ENCODE measurements at places on chromosomes 4 and X. TPM values are rescaled to one million over a fixed set of nuclear protein-coding genes. Genes with fewer than 3 reads are reported as not detected.

DCAF12L2 gene
- total RNA-seq, result 0.64 TPM

SYNPO2 gene
- 22.9 TPM for total RNA-seq

RHOXF2 gene
- not detected for total RNA-seq

MAGED4B gene
- total RNA-seq, result 82.9 TPM

ZNF275 gene
- 11.9 TPM for total RNA-seq

Data from type B pancreatic cell (in vitro differentiated cells).